ENCODE measurements at places on chromosomes 3 and 15.

- DNase-seq, result no peak
These were observed 42.9 kb upstream of the AKAP13 start for GRCh38 chr15:85337425-85338074.

GRCh38 chr3:4506559-4507023, 13.4 kb downstream of the ITPR1 start:
- DNase-seq, result no peak

GRCh38 chr3:19866751-19867347, 67.2 kb downstream of the EFHB start:
- no peak for DNase-seq

GRCh38 chr15:67259379-67259778, 4.8 kb downstream of the IQCH start:
- no peak for DNase-seq

DNA sequence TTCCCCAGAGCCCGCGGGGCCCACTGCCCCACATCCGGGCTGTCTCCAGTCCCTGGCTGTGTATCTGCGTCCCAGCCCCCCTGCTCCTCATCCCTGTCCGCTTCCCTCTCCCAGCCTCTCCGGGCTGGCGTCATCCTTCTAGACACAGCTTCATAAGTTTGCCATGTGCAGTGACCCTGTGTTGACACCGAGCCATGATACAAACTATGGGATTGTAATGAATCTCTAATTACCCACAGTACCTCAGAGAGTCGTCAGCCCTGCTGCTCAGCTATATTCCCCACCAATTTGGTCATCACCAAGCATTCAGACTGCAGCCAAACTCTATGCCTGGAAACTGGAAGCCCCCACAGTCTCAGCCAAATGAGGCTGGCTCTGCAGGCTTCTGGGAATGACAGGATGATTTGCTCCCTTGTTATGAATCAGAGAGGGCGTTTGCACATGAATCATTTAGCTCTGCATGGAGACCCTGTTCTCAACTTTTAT, 466.1 kb upstream of the ATP11B start:
- DNase-seq, result no peak

DNA sequence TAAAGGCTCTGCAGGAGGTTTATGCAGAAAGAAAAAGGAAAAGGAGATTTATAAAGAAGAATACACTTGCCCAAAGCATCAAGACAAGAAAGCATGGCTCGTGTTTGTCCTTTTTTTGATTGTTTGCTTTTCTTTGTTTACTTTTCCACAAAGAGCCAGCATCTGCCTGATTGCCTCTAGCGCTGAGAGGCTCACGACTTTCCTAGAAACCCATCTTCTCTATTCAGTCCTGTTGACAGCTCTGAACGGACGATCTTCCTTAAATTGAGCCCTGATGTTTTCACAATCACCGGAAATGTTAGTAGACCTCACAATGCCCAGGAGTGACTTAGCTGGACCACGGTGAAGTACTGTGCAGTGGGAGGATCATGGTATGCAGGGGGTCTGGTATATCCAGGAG, 12.4 kb downstream of the GP5 start:
- no peak for DNase-seq

GRCh38 chr3:122608916-122609315, 31.5 kb downstream of the PARP15 start:
- DNase-seq, result no peak

DNA sequence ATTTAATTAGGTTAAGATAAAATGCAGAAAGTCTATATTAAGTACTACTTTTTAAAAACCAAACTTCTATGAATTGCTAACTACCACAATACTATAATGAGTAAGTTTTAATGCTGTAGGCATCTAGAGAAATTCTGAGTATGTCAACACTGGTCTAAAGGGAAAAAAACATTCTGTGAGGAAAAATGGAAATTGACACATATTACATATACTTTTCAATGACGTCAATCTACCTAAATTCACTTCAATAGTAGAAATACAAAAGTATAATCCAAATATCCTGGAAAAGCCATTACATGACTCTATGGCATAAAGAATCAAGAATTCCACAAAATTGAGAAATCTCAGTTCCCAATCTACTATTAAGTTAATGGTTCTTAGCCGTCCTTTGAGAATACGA, 2.2 kb downstream of the SECISBP2L start:
- DNase-seq, result no peak

GRCh38 chr15:83653639-83654378, at the start of gene ADAMTSL3:
Gene ADAMTSL3, plus strand, starts transcription at chr15:83654123. Its CDS starts 1,639 bp downstream, at chr15:83655762.
- no peak for DNase-seq

DNA sequence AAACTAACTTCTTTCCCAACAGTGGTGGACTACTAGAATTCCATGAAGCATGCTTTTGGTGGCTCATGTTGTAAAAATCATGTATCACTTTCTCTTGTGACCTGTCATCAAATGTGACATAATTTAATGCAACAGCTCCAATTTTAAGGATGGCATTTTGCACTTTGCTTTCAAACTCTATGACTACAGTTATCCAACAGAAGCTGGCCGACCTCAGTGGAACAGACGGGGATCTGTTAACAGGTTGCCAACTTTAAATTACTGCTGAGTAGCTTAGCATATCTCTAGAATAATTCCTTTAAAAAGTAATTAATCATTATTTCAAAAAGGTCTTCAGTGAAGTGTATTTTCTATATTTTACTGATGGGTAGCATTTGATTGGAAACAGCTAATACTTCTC, 907.4 kb downstream of the FHIT start:
- DNase-seq, result no peak

DNA sequence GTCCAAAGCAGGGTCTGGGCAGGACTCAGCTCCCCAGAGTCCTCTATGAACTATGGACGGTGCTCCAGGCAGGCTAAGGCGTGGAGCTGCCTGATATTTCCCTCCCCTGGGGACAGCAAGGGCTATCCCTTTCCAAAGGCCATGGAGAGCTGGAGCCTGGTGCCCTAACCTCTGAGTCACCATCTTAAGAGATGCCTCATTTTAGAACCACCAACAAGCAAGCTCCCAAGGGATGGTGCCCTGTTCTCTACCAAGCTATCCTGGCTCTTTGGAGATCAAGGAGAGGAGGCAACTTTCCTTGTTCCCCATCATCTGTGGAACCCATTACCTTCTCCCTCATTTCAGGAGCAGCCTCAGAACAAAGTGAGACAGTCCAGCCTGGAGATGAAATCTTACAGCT, 15.7 kb downstream of the STARD5 start:
- DNase-seq, result no peak

- no peak for DNase-seq
These were observed 366.0 kb downstream of the PTPRG start for GRCh38 chr3:61927332-61927731.

- no peak for DNase-seq
These were observed 89.3 kb upstream of the BHLHE40 start for GRCh38 chr3:4889896-4890295.

- no peak for DNase-seq
These were observed 232.4 kb upstream of the WNT5A start for GRCh38 chr3:55719508-55719907.

DNA sequence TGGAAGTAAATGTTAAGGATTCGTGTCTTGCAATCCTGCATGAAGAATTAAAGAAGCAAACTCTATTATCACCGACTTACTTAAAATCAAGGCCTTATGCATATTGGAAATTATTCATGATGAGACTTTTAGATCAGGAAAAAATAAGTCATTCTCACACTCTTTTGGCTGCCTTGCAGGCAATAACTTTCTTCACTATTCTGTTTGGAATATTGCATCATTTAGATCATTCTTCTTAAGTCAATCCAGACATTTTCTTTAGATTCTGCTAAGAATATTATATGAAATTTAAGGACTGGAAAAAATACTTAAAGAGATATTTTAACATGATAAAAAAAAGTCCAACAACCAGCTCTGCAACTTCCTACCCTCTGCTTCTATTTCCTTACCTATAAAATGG, 245.4 kb downstream of the LRRN1 start:
- DNase-seq, result no peak

GRCh38 chr15:46441294-46442062, 806.6 kb downstream of the SQOR start:
- no peak for DNase-seq

DNA sequence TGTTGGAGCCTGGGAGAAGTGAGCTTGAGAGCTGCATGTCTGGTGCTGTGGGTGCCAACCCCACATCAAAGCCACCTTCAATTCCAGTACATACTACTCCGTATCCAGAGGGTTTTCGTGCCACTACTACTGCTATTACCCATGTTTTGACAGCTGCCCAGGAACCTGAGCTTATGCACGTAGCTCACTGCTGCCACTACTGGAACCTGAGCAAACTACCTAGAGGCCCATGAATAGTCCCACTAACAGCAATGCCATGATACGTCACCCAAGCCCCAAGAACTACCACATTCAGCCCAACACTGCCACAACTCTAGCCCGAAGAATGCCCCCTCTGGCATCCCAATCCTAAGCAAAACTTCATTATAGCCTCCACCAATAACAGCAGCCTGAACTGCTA, 215.2 kb upstream of the BCHE start:
- DNase-seq, result no peak

GRCh38 chr3:78281381-78281780, 1241.5 kb downstream of the ROBO2 start:
- DNase-seq, result no peak

- no peak for DNase-seq
These were observed 186.4 kb downstream of the FAM43A start for GRCh38 chr3:194871864-194872668.

GRCh38 chr3:194407423-194407822, 8.4 kb upstream of the GP5 start:
- no peak for DNase-seq

DNA sequence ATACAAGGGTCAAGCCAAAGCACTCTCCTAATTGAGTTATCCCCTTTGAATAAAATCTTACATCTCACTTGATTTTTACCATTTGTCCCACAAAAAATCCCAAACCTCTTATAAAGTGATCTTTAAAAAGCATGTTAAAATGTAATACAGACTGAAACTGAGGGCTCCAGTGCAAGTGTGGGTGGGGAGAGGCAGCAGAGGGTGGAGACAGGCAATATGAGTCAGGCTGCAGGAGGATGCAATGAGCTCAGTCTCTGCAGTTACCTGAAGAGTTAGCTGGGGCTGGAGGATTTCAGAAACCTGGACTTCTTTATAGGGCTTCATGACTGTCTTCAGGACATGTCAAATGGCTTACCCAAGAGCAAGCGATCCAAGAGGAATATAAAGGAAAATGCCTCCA, 14.2 kb upstream of the COLQ start:
- DNase-seq, result no peak

DNA sequence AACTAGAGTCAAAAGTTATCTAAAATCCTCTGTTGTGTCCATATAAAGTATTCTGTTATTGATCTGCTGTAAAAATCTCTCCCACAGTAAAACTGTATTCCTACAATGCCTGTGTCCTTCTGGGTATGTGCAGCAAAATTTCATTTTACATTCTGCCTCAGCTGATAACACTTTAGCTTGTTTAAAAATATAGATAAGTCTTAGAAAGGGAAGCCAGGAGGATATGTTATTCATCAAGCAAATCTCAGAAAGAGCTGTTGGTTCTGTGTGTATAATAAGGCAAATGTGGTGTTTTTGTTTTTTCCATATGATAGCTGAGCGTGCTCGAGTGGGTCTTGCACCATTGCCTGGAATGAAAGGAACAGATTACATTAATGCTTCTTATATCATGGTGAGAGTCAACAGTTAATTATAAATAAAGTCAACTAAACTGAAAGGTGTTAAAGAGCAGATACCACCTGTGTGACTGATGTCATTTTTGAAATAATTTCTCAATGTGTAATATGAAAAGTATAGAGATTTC, 96.6 kb downstream of the FEZF2 start:
- DNase-seq, result no peak

DNA sequence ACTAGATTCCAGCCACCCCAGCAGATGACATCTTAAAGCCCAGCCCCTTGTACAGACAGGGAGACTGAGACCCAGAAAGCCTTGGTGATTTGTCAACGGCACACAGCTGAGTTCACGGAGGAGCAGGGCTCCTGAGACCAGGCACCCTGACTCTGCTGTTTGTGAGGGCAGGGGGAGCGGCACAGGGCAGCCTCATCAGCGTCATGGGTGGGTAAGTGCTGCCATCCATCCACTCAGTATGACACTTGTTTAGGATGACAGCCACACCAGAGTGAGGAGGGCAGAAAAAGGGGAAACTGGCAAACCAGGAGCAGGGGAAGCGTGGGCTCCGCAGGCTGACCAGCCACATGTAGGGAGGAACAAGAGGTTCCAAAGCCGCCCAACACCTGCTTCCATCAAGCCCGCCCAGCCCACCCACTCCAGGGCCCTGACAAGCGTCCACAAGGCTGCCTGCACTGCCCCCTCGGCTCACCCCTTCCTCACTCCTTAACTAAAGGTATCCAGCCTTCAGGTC, 19.9 kb downstream of the RBPMS2 start:
- no peak for DNase-seq

DNA sequence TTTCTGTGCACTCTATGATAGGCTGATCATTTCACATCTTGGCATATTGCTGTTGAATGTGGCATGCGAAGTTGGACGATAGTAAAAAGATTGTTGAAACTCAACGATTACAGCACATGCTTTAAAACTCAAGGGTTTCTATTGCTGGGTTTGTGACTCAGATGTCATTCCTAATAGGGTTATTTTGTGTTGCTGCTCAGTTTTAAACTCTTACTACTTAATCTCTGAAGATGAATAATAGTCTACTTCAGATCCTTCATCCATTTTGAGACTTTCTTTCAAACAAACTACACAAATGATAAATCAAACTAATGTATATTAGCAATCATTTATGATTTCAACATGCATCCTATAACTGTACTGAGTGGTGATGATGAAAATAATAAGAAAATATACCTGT, 71.3 kb upstream of the MBNL1 start:
- no peak for DNase-seq

DNA sequence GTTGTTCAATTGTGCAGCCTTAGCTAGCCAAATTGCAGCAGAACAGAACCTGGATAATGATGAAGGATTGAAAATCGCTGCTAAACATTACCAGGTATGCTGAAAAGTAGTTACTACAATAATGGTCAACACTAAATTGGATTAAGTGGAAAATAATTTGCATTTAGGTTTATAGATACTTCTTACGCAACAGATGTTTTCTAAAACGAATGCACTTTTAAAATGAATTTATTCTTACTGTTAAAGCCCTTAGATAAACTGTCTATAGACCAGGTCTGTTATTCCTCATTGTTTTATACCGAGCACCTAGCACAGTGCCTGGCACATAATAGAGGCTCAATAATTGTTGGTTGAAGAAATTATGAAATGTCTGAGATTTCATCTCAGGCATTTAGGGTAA, 23.6 kb downstream of the PDCD6IP start:
- no peak for DNase-seq

- DNase-seq, result no peak
These were observed 8.6 kb upstream of the IQSEC1 start for GRCh38 chr3:13081603-13082360.

DNA sequence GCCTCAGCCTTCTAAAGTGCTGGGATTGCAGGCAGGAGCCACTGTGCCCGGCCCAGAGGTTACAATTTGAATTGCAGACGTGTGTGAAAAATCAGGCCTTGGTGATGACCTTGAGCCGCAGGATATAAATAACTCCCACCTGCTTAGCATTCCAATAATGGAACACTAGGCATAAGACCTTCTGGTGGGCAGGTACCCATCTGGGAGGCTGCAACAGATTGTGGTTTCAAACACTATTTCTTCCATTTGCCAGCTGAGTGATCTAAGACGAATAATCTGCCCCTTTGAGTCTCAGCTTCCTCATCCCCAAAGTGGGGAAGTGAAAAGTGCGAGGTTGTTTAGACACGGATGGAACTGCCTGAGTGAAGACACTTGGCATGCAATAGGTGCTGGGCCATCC, 47.7 kb upstream of the HERC1 start:
- DNase-seq, result no peak

All from activated naive CD8-positive, alpha-beta T cell treated with anti-CD3 and anti-CD28 coated beads, Interleukin-2, amount 50 U/mL, for 16 hours (primary cell).